Eye (tissue), 1 donor: ENCODE measurements at places on chromosomes 1 and 21.

DNA sequence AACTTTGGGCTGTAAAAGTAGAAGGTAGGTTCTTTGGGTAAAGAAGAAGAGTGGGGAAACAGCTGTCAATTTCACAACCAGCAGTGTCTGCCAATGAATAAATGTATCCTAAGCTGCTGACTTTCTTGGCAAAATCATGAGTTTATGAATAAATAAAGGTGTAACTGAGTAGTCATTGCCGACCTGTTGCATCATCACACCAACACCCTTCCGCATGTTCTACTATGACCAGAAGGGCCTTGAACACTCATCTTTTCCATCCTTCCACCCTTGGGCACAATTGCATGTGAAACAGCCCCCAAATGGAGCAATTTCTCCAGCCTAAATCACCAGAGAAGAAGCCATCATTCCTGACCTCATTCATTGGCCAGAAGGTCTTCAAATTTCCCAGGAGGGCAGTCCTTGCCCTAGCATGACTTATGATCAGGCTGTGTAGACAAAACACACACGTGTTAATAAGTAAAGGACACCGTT is 31.2 kb upstream of the QSOX1 start:
- DNase-seq = no peak

GRCh38 chr1:220787069-220787619 is 431 bp downstream of the MTARC1 start:
- DNase-seq = peak; percentile 78

DNA sequence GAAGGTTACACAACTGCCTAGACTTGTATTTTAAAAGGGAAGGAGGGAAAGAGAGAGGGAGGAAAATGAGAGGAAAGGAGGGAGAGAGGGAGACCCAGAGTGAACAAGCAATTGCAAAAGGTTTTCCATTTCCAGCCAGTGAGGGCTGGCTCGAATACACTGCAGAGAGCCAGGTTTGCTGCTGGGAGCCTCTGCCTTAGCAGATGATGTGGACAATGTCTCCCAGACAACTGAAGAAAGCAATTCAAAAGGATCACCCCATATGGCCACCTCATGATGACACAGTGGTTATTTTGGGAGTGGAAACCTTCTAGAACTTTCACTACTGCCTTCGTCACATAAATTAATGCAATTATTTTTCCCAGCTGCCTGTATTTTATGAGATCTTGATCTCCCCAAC is 86.4 kb downstream of the BCAR3 start:
- DNase-seq = no peak

- no peak for DNase-seq
These were observed 19.8 kb downstream of the ESPN start for GRCh38 chr1:6444377-6444776.

- peak; percentile 94 for DNase-seq
These were observed 31.2 kb downstream of the CDCP2 start for GRCh38 chr1:54121482-54122134.
